Left forelimb (tissue), 1 donor: ENCODE measurements at places on chromosomes 16 and 17.

DNA sequence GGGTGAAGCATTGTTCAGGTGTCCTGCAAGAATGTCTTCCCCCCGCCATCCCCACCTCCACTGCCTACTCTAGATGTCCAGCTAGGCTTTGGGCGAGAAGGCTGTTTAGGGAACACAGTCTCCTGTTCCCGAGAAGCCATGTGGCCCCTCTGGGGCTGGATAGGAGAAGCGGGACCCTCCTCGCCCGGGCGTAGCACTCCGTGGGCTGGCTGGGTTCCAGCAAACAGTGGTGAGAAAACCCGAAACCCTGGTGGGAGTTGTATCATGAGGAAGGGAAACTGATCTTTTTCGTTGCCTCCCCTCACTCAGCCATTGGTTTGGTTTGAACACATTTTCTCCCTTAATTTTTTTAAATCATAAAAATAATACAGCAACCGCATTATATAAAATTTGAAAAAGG lies 56.6 kb downstream of the IRF8 start:
- DNase-seq = no peak

DNA sequence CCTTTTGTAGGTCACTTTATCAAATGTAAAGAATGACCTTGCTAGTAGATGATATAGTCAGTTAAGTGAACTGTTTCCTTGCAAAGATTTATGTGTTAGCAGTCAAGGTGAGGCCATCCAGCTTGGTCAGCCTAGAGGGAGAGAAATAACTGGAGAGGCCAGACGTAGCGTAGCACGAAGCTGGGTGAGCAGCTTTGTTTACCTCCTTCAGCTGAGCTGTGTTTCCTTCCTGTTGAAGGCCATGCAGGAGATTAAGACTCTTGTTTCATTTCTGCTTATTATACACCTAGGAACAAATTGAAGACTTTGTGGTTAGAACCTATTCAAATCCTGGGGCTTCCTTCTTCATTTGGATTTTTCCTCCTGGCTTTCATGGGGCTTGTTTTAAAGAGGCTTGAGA lies 267.1 kb downstream of the PHKB start:
- DNase-seq = no peak

DNA sequence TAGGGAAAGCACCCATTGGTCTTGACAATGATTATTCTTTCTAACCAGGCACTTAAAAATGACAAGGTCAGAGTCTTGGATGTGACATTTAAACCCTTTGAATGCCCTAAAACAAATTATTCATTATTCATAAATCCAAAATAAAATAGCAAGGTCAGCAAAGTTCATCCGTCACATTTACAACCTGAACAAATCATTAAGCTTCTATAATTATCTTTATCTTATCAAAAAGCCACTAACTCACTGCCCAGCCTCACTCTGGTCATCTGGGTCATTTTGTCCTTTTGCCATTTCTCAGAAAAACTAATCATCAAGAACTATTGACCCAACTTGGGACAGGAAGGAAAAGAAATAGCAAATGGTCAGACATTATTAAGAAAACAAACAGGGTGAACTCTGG lies 507.3 kb upstream of the CDH8 start:
- no peak for DNase-seq

GRCh38 chr16:48383009-48383876 lies 2.0 kb downstream of the SIAH1 start:
- no peak for DNase-seq

- DNase-seq = no peak
Measured at GRCh38 chr17:2687074-2687418, 24.5 kb downstream of the CLUH start.

GRCh38 chr17:76686538-76687297 lies 24.0 kb downstream of the MXRA7 start:
- no peak for DNase-seq

DNA sequence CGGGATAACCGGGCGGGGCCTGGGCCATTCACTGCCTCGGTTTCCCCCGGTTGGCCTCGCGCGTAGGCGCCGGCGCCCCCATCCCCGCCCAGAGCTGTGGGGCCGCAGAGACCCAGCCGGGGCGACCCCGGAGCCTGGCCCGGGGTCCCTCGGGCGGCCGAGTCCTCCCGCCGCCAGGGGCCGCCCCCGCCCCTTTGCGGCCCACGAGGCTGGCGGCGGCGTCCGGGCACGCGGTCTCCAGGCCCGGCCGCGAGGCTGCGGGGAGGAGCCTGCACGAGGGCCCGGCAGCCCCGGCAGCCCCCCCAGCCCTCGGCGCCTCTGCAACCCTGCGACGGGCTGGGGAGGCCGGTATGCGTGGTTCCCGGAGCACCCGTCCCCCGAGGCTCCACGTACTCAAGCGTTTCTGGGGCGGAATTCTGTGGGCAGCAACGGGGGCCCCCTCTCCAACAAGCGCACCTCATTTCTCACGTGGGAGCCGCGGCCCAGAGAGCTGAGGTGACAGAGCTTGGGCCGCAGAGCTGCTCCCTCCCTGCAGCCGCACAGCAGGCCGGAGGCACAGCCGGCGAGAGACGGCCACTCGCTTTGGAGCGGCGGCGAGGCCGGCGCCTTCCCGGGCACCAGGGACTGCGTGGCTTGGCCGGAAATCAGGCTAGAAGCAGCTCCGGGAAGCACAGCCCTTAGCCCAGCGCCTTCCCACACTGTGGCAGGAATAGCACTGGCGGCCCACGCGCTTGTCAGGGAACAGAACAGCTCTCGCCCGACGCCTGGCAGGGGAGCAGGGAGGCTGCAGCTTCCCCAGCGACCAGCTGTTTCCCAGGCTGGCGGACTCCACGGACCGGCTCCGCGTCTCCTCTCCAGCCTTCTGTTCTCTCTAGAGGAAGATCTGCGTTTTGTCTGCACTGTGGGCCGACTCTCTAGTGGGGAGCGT lies 867 bp upstream of the LIMD2 start:
- peak; percentile 71 for DNase-seq

DNA sequence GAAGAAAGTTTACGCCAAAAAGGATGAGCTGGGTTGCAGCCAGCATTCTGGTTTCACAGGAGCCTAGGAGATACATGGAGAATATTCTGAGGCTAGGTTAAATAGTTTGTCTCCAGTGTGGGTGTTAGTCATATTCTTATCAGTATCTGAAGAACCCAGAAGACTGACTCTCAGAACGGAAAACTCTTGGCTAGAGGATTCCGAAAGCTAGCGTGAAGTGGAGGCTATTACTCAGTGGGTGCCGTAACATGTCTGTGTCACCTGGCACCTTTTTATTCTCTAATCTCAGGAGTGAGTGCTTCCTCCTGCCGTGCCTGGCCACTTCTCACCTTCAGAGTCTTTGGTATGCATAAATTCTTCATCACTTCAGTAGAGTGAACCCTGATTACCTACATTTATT lies 199.5 kb downstream of the WWOX start:
- DNase-seq = no peak

DNA sequence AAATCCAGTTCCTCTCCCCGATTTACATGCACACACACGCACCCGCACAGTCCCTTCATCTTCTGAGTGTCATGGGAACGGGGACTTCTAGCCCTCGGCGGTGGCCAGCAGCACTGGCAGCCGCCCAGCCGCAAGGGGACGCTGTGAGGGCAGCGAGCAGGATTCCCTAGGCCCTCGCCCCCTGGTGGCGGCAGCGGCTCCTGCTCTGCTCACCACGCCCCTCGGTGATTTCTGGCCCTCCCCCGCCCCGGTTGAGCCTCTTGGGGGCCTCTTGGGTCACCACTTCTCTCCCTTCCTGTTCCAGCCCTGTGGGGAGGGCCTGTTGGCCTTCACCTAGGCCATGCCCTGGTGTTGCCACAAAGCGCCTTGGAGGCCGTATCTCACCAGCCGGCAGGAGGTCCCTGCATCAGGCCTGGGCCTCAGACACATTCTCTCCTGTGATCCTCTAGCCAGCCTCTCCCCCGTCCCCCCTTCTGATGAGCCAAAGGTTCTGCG lies 75.2 kb upstream of the KSR1 start:
- no peak for DNase-seq

GRCh38 chr16:17972460-17972943 lies 364.0 kb downstream of the NPIPA8 start:
- no peak for DNase-seq

DNA sequence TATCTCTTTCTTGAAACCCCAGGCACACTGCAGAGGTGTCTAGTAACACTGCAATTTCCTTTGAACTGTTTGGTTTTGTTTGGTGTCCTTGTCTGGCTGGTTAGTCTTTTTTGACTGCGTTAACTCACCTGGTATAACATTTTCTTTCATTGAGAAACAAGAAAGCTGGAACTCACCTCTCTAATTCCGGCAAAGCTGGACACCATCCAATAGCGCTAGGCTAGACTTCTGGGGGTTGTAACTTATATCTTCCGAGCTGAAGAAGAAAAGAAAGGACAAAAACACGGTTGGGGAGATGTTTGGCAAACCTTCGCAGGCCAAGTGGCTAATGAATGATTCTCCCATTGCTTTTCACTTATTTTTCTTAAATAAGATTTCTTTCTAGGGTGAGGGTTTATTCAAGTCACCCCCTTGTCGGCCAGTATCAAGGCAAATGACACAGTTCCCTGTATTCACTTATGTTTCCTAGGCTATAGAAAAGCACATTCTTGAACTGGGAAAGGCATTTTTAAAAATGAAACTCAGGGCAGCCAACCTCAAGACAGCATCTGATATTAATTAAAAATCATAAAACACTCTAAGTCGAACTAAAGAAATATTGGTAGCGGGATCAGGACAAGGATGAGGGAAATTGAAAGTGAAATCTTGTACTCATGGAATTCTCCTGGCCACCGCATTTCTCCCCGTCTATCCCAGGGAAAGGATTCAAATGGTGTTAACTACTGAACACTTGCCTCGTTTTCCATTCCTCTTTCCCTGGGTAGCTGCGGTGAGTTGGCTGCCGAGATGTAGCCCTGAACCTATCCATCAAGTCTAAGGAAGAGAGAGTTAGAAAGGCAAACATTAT lies 95.9 kb upstream of the ZFHX3 start:
- no peak for DNase-seq

DNA sequence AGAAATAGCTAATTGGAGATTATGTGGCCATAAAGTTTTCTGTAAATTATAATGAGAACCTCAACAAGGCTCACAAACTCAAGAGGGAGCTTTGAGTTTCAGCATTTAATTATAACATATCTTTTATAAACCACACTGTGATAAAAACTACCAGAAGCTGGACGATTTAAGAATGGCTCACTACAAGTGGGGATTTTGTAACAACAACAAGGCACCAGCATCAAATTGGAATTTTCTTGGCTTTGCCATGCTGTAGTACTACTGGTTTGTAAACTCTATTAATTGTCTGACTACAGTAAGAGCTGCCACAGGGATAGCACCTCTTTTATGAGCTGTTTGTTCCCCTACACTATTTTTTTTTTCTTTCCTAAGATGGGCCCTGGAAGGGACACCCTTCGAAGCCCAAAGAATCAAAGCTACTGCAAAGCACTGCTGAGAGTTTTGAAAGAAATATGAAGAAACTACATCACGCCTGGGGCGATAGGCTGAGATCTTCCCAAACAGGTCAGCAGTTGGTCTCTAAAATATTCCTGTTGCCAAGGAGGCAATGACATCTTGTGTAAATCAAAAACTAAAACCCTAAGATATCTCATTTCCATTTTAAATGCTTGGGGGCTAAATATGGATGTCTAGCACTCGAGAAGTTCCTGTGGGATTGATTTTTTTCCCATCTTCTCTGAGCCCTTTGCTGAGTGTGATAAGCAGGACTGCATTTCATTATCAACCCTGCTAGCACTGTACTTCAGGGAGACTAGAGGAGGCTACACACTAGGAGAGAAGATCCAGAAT lies 40.9 kb downstream of the SKAP1 start:
- DNase-seq = no peak

DNA sequence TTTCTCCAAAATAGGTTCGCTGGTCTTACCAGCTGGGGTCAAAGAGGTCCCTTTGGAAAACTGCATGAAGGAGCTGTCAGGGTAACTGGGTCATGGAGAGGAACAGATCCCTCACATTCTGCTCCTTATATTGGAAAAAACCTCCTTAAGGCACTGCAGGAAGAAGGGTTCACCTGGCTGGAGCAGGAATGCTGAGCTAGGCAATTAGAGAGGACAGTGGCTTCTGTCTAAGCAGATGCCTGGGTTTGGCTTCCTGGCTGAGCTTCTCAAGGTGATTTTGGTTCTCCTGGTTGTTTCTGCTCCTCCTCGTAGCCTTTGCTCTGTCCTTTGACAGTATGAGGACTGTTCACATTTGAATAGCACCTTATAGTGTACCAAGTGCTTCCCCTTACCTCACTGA lies 19.6 kb downstream of the ITGB3 start:
- no peak for DNase-seq

DNA sequence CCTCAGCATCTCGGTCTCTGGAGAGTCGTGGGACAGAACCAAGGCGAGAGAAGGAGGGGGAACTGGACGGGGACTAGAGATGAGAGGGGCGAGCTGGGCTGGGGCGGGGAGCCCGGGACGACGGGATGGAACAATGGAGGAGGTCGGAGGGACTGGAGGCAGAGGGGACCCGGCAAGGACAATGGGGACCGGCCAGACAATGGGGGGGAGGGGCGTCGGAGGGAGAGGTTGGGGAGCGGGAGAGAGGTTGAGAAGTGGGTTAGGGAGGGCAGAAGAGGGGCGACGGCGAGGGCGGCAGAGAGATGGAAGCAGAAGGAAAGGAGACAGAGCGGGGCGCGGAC lies 719 bp downstream of the NGFR start:
- DNase-seq = peak; percentile 69

GRCh38 chr17:7873051-7873450 lies 15.2 kb downstream of the CYB5D1 start:
- DNase-seq = no peak

- no peak for DNase-seq
Measured at GRCh38 chr16:79437764-79438751, 162.5 kb downstream of the MAF start.

DNA sequence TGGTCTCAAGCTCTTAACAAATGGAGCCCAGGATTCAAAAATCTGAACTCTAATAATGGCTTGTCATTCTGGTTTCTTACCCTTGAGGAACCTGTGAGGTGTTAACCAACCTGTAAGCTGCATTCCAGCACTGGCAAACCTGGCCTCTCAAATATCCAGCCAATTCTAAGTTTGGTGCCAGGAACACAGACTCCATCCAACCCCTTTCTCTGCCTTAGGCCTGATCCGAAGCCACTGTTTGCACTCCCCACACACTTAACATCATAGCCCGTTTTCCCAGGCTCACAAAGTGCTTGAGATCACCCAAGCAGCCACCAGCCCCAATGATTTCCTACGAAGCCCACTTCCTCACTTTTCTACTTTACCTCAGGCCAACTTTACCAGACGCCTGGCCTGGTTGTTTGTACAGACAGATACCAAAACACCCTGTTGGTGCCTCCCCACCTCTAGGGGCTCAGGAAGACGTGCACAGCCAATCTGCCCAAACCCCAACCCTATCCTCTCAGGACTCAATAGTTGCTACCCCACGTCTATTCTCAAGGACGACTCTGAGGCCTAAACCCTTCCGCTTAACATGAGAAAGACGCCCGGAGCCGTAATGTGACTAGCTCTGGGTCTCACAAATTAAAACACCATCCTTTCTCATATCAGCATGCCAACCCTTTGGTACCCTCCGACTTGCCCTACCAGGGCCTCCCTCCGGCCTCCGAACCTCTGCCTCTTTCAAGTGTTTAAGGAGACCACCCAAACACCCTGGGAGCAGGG lies 3.2 kb upstream of the PER1 start:
- no peak for DNase-seq
